ENCODE measurements at places on chromosomes 13 and 19.

DNA sequence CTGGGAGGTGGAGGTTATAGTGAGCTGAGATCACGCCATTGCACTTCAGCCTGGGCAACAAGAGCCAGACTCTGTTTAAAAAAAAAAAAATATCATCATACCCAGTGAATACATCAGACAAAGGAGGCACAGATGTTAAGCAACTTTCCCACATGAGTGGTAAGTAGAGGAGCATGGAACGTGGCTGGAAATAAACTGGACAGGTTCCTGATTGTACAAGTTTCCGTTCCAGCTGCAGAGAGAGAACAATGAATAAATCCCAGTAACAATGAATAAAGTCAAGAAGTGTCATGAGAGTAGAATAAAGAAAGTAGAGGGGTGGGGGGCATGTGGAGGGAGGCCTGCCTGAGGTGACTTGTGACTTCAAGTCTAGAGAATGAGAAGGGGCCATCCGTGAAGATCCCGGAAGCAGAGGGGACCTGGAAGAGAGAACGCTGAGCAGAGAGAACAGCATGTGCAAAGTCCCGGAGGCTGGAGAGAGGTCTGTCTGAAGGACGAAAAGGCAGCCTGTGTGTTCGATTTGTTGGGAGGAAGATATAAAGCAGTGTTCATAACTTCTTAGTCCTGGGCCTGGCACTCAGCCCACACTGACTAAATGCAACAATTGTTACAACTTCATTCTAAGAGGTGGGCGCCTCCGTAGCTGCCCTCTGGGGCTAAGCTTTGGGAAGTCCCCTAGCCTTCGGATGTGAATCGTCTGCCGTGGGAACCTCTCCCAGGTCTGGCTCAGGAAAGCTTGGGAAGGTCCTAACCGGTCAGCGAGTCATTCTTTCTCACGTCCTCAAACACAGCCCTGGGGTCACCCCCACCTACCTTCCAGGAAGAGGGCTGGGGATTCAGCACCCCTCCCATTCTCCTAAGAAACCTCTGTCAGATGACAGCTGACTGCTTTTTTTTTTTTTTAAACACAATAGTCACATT, 15.3 kb upstream of the ARHGEF18 start:
- no peak for DNase-seq

DNA sequence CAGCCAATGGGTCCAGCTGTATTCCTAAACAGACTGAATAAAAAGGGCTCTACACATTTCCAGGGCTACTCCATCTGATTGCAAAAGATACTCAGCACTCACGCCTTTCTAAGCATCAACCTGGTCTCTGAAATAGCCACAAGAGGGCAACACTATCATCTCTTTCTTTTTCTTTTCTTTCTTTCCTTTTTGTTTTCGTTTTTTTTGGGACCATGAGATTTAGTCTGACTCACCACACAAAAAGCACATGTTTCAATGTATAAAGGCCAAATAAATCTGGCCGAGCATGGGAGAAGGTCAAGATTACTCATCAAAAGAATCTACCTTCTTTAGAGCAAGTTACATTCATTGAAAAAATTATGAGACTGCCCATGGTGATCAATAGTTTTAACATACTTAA, 805.6 kb upstream of the ARGLU1 start:
- peak; percentile 30 for DNase-seq

DNA sequence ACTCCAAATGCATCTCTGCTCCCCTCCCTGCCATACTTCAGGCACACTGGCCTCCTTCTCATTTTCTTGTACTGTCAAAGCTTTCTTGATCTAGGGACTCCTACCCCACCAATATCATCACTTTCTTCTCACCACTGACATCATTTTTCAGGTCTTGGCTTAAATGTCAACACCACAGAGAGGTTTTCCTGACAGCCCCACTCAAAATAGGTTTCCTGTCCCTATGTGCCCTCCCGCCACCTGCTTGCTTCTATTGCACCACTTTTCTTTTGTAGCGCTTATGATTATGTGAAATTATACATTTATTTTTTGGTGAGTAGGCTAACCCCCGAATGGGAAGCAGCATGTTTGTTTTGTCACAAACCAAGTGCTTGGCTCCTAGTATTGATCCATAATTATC, 164.6 kb downstream of the NDFIP2 start:
- no peak for DNase-seq

DNA sequence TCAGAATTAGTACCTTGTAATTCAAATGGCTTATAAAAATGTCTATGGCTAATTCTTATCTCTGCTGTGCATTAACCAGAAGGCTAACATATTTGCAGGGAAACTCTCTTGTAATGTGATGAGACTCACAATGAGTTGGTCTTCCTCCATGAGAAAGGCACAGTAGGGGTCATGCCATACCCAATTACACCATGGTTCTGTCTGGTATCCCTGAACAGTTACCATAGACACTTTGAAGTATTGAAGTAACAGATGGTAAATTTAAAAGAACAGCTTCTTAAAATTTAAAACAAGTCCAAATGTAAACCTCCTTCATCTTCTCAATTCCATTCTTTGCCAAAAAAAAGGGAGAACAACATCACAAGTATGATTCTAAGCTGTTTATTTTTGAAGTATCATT, 22.6 kb upstream of the SLAIN1 start:
- no peak for DNase-seq

DNA sequence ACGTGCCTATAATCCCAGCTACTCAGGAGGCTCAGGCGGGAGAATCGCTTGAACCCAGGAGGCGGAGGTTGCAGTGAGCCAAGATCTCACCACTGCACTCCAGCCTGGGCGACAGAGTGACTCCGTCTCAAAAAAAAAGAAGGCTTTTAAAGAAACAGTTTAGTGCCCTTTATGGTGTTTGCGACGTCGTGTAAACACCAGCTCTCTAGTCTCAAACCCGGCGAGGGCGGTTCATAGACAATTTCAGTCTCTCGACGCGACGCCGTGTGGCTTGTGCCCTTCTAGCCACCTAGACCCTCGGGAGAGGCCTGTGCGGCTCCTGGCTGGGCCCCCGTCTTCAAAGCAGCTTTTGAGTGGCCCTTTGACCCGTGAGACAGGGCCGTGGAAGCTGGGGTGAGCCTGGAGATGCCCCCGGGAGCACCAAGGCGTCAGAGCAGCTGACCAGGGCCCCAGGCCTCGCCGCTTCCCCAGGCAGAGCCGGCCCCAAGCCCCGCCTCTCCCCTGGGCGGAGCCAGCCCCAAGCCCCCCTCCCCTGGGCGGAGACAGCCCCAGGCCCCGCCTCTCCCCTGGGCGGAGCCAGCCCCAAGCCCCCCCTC, 5.0 kb upstream of the MADCAM1 start:
- DNase-seq, result no peak

- DNase-seq, result peak; percentile 88
These were observed 1.7 kb downstream of the JUND start for GRCh38 chr19:18279516-18280246.

GRCh38 chr19:52922841-52923777, at the start of gene ZNF888:
ZNF888 (minus strand) TSS chr19:52923428; CDS start chr19:52917873, 5,555 bp downstream.
- DNase-seq, result peak; percentile 79

DNA sequence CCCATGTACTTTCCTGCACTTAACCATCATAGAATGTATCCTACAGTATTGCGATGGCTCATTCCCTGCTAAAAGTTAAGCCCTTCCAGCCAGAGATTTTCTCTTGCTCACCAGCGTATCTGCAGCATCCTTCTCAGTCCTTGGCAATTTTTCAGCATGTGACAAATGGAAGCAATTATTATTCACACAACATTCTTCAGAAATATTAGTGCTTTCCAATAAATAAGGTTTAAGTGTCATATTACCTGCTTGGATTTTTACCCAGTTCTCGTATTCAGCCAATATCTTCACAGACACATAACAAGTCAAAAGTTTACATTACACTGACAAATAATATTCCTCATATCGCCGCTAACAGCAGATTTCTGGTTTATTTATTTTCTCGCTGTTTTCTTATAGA, 82.3 kb downstream of the POU4F1 start:
- no peak for DNase-seq

DNA sequence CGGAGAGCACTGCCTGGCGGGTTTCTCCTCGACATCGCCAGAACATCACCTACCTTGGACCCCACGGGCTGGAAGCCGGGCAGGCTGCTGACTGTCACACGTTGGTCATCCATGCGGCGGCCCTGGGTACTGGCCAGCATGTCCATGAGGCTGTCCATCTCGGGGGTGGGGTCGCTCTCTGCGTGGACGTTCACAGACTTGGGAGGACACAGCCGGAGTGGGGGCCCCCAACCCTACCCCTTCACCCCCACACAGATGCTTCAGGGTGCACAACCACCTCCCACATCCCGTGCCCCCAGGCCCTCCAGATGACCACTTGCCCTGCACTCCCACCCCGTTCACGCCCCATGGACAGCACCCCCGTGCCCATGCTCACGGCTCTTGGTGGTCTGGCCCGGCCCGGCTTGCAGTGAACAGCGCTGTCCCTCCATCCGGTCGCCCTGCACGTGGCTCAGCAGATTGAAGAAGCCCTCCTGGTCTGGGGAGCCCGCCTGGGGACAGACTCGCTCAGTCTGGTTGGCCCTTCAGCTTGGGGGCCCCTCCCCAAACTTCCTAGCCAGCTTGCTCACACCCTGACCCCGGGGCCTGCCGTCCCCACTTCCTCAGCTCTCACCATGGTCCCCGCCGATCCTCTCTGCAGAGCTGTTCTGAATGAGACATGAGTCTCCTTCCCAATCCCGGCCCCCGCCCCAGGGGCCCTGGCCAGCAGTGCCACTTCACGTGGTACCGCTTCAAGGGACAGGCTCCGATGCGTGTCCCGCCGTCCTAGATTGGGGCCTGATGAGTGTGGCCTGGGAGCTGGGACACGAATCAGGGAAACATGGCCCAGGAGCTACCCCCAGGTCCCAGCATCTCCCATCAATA, 947 bp downstream of the PCP2 start:
- DNase-seq, result no peak

- peak; percentile 65 for DNase-seq
These were observed 297.0 kb downstream of the RBM26 start for GRCh38 chr13:79108914-79109643.

DNA sequence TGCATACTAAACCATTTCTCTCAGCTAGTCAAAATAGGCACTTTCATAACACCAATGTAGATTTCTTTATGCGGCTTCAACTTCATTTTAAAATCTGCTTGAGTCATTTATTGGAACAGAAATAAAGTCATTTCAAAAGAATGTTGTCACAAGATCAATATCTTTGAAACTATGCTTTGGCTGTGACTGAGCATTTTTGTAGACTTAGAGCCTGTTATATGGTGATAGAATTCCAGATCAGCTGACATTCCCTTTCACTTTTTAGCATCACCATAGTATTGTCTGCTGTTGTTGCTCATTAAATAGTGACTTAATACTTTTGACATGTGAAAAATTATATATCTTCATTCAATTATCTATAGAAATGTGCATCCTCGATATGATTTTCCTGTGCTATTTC, 279.2 kb upstream of the PRR20A start:
- no peak for DNase-seq

DNA sequence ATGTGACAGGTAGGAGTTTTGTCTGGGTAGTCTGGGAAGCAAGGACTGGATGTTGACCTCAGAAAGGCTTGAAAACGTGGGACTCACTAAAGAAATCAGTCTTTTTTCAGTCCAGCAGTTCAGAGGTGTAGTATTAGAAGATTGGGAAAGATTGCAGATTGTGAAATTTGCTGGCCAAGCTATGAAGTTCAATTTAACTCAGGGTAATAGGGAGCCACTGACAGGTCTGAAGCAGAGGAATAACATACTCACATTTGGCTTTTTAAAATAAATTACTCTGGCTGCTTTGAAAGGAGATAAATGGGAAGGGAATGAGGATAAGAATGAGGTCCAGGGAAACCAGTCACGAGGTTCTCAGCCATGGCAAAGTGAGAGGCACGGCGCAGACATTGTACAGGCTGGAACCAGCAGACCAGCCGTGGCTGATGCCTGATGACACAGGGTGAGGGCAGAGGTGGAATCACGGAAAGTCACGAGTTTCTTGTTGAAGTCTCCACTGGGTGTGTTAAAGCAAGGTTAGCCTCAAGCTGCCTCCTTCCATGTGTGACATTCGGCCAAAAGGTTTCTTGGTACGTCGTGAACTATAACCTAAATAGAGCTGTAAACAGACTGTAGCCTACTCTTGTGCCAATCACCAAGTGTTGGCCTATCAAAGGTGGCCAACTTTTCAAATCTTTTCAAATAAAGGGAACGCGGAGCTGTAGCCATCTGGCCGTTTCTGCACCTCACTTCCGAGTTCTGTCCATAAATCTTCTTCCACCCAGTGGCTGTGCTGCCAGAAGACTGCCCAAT, 377.6 kb downstream of the IRS2 start:
- no peak for DNase-seq

DNA sequence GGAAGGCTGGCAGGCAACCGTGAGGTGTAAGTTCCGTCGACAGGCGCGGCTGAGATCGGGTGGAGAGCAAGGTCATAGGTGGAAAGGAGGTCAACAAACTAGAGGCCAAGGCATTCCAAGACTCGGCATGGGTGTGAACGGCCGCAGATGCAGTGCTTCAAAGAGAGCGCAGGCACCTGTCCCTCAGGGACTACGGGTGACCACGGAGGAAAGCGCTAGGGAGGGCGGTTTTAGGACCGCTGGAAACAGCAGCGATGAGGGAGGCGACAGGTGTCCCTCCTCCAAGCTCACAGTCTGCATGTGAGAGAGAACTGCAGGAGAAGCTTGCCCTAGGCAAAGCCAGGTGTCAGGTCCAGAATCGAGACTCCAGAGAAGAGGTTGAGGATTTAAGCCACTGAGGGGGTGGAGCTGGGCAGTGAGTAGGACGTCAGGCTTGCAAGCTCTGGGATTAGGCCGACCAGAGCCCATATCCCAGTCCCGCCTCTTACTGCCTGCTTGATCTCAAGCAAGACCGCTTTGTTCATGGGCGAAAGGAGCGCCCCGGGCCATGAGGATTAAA, 1.6 kb upstream of the MLNR start:
- no peak for DNase-seq

DNA sequence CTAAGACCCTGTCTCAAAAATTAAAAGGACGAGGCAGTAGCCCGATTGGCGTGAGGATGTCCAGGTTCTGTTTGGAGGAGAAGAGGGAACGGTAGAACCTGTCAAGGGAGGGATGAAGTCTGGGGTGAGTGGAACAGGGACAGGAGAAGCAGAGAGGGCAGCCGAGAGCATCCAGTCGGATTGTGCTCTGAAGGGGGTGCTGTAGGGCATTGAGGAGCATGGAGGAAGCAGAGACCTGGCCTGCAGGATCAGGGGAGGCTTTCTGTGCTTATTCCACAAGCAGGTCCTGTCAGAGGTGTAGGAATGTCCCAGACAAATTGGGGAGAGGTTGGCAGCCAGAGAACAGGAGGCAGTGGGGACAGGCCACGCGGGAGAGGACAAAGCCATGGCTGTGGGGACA, 14.1 kb downstream of the AP2A1 start:
- no peak for DNase-seq

DNA sequence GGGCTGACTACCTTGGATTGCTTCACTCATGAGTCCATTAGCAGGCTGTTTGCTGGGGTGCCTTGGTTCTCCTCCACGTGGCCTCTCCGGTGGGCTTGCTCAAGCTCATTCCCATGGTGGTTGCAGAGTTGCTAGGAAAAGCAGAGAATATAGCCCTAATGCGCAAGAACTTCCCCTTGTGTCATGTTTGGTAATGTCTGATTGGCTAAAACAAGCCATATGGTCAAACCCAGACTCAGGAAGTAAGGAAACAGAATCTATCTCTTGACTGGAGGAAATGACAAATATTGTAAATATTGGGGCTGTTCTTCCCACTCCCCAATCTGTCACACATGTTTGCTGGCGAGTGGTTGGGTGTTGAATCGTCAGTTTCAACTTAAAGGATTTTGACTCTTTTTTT, 12.1 kb downstream of the NFILZ start:
- no peak for DNase-seq

Data from DMS79 treated with DMSO at 0.1 percent for 48 hours (cell line).